Hepatic stellate cell (primary cell): ENCODE measurements at places on chromosomes 3 and 15.

GRCh38 chr3:38726751-38727150 lies 77.3 kb upstream of the SCN5A start:
- DNase-seq, result no peak

DNA sequence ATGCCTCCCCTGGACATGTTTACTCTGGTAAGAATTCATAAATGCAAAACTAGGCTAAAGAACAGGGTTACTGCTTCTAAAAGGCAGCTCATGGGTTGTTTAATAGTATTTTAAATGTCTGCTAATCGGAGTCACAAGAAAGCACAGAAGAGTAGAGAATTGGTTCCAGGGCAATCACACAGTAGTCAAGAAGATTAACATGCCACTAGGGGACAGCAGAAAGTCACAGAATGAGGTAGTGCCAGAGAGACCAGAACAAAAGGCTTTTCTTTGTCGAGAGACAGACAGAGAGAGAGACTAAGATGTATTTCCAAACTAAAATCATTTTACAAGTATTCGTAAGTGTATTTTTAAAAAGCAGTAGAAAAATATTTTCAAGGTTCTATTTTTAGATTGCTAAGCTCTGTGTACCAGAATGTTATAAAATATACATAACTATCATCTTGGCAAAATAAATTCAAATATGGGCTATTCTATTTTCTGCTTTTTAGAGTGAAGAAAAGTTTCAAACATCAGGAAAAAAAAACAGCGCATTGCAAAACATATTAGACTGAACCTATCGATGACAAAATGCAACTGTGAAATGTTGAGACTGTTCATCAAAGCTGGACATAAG lies 78.3 kb upstream of the CDIN1 start:
- peak; percentile 30 for DNase-seq

DNA sequence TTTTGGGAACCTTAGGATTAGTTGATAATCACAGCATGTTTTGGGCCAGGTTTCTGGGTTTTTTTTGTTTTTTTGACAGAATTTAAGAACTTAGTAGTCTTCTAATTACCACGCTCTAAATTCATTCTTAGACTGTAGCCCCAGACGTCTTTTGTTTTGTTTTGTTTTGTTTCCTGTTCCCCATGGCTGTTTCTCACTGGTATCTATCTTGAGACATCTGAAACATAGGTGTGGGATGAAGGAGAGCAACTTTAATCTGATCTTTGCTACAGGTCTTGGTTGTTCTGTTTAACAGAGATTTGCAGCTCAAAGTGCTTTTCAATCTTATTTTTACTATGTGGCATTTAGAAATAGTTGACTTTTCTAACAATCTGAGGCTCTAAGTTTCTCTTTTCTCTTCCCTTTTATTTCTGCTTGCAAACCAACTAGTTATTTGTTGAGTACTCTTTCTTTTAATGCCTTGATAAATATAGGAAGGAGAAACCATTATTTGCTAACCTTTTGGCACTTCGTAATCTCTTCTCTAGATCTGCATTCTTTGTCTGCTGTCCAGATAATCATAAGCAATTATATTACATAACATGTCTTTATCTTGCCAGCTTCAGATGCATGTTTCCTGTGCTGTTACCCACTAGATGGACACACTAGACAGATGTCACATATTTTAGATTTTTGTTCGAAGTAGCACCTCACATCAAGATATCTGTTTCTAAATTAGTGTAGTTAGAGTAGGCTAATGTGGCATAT lies 40.9 kb downstream of the FBXL2 start:
- no peak for DNase-seq

DNA sequence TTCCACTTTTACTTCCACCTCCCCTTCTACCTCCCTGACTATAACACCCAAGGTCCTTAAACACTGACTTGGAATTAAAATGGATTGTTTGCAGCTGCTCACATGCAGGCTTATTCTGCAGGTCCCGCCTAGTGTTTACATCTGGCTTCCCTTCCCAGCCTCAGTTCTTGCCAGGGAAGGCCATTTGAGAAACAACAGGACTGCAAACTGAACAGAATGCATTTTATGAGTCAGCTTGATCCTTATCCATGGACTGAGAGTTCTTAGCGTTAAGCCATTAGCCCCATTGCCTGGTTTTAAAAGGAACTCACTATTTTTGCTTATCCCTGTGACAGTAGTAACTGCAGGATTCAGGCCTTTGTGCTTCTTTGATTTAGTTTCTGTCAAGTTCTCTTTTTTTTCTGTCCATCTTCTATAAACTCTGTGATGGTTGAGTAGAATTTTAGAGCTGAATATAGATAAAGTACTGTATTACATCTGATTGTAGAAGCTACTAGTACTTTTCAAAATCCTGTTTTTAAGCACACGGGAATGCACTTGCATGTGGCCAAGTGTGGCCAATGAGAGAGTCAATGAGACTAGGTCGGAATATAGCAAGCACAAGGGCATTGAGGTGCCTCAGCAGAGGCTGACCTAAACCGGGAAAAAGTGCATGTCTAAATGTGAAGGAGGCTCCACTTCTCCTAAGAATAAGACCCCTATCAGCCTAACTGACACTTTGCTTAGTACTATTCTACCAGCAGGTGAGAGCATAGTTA lies 106.4 kb downstream of the TUSC7 start:
- DNase-seq, result no peak

GRCh38 chr15:83720468-83720867 lies 66.5 kb downstream of the ADAMTSL3 start:
- DNase-seq, result no peak

DNA sequence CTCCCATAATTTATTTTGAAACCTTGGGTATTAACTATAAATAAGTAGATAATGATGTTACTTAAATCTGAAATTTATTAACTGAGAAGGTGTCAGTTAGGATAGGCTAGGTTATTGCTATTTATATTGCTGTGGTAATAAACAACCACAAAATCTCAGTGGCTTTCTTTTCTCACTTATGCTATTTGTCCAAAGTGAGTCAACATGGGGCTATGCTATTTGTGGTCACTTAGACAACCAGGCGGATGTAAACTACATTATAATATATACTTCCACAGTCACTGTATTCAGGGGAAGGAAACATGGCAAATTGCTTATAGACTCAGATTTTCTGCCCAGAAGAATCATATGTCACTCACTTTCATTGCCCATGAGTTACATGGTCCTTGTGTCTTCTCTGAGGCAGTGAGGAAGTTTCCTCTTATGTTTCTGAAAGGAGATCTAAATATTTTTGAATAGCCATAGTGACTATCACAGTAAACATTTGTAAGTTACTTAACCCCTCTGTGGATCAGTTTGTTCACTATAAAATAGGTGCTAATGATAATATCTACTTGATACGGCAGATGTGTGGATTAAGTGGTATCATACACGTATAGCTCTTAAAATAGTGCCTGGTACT lies 19.8 kb downstream of the HMG20A start:
- no peak for DNase-seq

GRCh38 chr15:71051539-71051938 lies 63.7 kb upstream of the THSD4 start:
- DNase-seq, result peak; percentile 21

- DNase-seq, result no peak
These were observed 208.7 kb upstream of the P2RY1 start for GRCh38 chr3:152626226-152626625.

- peak; percentile 61 for DNase-seq
These were observed 40.5 kb downstream of the FILIP1L start for GRCh38 chr3:100073714-100074307.

DNA sequence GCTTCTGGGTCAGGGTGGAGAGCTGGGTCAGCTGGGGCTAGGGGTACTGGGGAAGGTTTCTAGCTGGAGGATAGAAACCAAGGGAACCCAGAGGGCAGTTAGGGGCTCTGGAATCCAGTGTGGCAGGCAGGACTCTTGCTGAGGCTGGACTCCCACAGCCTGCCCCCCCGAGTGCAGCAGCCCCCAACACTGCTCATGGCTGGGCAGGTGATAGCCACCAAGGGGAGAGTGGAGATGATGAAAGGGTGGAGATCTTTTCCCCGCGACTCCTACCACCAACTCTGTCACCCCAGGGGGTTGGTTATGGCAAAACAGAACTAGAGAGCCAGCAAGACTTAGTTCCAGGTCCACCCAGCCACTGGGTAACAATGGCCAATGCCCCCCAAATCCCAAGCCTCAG lies 16.9 kb upstream of the LINGO1 start:
- DNase-seq, result no peak

GRCh38 chr15:26967719-26968269 lies 3.2 kb upstream of the GABRG3 start:
- no peak for DNase-seq

- DNase-seq, result no peak
These were observed 58.8 kb downstream of the ARHGAP31 start for GRCh38 chr3:119352863-119353527.

GRCh38 chr15:76073554-76073953 lies 13.8 kb downstream of the TMEM266 start:
- no peak for DNase-seq

DNA sequence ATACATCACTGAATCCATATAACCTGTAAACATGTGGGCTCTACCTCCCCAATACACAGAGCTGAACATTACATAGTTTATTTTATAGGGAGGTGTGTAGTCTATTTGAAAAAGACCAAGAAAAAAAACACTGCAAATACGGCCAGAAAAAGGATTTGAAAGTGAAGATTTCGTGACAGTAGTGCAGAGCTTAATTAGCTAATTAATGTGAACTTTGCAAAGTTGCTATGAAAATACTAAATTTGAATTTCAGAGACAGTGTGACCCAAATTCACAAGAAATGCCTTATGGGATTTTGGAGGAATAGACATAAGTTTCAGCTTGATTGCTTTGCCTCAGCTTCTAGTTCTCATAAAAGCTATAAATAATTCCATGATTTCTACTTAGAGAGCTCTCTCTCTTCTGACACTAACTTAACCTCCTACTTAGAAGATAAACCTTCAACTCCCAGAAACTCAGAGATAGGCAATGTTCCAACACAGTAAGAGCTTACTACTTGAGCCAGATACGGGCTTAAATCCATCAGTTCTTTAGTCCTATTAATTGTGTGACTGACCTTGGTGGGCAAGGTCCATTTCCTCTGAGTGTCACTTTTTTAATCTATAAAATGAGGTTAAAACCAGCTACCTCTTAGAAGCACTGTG lies 87.3 kb upstream of the THBS1 start:
- DNase-seq, result no peak

DNA sequence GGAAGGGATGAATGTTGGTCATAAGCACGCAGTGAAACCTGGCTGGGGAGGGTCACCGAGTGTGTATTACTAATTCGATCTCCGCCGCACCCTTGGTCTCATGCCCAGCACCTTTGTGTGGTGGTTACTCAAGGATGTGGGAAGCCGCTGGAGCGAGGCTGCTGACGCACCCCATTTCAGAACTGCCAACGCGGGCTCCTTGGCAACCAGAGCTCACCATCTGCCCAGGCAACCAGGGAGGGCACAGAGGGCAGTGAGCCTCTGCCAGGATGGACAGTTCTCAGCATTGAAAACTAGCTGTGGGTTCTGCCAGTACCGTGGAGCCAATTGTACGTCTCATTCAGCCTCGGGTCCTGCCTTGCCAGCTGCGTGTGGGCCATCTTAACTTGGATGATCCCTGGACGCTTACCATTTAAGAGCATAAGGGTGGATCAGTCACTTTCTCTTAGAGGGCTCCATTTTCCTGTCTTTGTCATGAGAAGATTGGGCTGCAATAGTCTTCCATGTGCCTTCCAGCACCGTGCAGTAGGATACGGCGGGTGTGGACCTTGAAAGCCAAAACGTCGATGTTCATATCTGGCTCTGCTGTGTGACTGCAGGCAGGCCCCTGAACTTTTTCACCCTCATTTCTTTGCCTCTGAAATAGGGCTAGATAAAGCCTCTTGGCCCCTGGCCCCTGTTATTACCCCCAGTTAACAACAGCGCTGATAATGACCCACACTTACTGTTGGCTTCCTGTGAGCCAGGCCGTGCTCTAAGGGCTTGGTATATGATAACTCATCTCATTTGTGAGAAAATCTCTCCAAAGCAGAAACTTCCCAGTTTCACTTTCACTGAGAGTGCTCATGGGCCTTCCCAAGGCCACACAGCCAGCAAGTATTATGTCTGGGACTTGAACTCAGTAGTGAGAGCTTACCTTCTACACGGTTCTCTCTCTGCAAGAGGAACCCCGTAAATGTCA lies 238.8 kb downstream of the OPA1 start:
- DNase-seq, result no peak

DNA sequence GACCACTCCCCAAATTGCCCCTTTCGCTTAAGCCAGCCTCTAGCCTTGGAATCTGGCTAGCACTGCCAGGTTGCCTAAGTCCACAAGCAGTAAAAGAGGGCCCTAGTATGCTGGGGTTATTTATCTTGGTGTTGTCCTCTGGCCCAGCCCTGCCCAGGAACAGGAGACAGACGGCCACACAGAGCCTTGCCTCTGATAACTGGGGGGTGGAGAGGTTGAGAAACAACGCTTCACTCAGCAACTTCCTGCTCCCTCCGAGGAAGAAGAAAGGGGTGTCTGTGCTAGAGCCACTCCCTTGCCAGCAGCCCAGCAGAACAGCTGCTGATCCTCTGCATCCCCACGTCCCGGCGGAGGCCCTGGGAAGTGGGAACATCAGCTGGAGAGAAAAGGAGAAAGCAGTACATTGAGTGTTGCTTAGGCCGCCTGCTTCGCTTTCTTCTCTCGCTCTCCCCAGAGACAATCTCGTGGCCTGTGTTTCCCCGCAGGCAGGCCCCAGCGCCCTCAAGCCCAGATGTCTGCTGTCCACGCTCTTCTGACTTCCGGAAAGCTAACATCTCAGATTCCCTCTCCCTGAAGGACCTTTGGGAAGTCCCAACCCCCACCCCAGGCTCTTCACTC lies 22.6 kb upstream of the C3orf70 start:
- DNase-seq, result no peak

DNA sequence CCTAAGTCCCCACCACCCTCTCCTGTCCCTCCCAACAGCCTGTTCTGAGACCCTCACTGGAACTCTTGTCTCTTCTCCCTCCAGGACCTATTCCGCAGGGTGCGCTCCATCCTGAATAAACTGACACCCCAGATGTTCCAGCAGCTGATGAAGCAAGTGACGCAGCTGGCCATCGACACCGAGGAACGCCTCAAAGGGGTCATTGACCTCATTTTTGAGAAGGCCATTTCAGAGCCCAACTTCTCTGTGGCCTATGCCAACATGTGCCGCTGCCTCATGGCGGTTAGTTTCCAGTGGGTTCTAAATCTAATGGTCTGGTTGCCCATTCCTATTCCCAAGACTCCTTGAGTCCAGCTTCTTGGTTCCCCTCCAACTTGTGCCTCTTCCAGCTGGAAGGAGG lies 9.3 kb downstream of the EIF4G1 start:
- DNase-seq, result no peak

- DNase-seq, result no peak
These were observed 248.2 kb upstream of the KCNMB2 start for GRCh38 chr3:178288074-178288473.

GRCh38 chr15:72242775-72243370 lies 11.9 kb upstream of the PKM start:
- no peak for DNase-seq

DNA sequence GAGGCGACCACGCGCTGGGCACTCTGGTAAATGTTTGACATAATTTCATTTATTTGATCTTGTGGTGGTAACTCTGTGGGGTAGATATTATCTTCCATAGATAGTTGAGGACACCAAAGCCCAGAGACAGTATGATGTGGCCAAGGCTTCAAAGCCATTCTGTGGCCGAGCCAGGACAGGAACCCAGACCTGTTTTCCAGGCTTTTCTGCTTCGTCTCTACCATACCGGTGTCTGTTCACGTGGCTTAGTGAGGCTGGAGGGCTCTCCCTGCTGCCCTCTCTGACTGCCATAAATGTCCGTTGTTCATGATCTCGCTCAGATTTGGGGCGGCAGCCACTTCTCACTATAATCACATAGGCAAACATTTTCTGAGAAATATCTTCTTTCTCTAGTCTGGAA lies 134.7 kb downstream of the PEX5L start:
- no peak for DNase-seq

- peak; percentile 59 for DNase-seq
These were observed 16.8 kb upstream of the SLC41A3 start for GRCh38 chr3:126100634-126101301.

- no peak for DNase-seq
These were observed 85.6 kb upstream of the POU1F1 start for GRCh38 chr3:87361956-87362355.
